ENCODE measurements at places on chromosomes 3 and 15. TPM values are rescaled to one million over a fixed set of nuclear protein-coding genes. Genes with fewer than 3 reads are reported as not detected.

The CD47 gene
- total RNA-seq: 36.9 TPM

The KBTBD13 gene
- not detected for total RNA-seq

The ATP2B2 gene
- 0.09 TPM for total RNA-seq

The RYR3 gene
- total RNA-seq: 0.07 TPM

The IDH3A gene
- total RNA-seq: 63.4 TPM
